ENCODE measurements at places on chromosomes 5 and 9.
A peak's percentile ranks its signal among the peaks of the same experiment; 100 is the strongest.

DNA sequence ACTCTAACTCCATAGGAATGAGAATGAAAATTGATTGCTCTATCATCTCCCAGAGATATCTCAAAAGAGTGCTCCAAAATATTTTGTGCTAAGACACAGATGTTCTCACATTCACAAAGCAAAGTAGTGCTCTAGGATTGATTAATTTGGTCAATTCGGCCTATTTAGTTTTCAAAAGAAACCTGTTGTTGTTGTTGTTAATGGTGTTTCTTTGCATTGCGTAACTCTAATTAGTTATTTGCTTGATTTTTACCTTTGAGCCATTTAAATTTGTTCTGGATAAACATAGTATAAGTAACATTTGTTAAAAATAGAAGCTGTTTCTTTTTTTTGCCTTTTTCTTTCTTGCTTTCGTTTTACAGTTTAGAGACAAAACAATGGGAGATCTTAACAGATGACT lies 382.5 kb downstream of the CAAP1 start:
- no peak for DNase-seq

DNA sequence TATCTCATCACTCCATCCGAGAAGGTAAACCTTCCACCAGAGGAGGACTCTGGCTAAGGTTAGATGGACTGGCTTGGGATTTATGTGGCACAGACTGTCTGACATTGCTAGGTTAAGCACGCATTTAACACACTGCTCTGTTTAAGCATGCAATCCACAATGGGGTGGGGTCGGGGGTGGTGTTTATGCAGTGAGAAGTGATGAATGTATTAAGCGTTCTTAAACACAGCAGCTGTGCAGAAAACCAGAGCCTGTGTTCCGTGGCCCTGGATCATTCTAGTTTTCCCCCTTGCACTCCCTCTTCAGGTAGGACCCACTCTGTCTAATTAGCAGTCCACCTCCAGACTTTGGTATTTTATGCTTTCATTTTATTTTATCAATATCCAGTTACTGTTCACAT lies 46.4 kb downstream of the STXBP1 start:
- DNase-seq = no peak

DNA sequence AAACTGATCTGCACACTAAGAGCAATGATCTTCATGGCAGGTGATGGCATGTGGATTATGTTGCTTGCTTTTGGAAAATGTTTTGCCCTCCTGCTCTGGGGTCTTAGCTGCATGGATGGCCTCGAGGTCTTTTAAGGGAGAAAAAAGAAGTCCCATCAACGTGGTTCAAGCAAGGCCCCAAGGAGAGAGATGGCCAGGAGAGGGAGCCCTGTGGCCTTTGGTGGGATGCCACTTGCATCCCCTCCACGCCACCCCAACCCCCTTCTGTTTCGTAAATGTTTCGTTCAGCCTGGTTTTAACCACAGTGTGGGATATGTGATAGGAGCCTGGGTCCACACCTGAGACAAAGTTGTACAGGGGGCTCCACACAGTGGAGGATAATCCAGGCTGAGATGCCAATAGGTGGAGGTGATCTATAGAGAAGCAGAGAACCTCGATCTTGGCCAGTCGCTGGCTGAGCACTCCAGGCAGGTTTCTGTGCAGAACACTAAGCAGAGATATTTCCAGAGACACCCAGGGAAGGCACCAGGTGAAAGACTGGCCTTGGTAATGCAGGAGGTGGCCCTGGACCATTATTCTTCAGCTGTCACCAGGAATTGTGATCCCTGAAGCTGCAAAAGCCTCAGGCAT lies 25.8 kb upstream of the FRRS1L start:
- DNase-seq = peak; percentile 75

DNA sequence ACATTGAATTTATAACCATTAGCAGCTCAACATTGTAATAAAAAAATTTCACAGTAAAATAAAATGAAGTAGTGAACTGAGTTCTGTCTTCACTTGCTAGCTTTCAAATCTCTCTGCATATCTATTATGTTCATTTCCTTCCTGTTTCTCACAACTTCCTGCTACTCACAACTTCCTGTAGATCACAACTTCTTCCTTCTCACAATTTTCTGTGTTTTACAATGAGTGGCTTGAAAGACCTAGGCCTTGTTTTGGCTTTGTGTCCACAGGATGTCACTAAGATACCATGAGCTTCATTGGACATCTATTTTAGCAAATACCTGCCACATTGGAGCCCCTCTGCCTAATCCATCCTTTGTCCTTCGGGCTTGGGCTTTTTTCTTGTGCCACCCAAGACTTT lies 480.3 kb upstream of the ADAMTS16 start:
- DNase-seq = no peak

DNA sequence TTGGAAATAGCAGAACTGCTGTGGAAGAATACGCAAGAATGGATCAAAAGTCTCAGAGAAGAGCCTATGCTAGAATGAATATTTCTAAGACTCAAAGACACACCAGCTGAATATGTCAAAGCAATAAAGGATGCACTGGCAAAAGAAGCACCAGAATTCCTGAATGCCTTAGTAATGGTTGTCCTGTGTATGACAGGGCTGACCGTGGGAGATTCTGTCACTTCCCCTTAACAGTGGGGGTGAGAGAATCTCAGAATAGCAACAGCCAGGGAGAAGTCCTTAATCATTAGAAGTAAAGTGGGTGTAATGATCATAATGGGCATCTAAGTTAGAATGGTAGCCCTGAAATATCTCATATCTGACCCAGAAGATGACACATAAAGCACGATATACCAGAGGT lies 14.6 kb upstream of the PRR16 start:
- no peak for DNase-seq

GRCh38 chr9:130972957-130973685 lies 34.1 kb upstream of the FIBCD1 start:
- DNase-seq = no peak

- DNase-seq = no peak
Measured at GRCh38 chr5:110179321-110179720, 489.6 kb downstream of the MAN2A1 start.

DNA sequence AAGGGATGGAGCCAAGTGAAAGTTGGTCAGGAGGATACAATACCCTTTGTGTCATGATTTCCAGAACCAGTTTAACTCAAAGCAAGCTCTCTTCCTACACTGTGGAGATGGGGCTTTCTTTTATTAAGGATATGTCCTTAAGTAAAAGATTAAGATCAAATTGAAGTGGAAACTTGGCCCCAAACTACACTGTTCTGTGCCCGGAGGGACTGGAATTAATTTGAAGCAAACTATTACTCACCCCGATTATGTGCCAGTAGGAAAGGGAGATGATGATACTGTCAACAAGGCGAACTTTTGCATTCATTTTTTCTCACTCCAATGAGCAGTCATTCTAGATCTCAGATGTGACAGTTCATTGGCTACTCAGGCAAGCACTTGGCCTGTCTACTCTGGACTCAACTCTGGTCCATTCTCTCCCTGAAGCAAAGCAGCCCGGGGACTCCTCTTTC lies 186.7 kb downstream of the NTRK2 start:
- DNase-seq = no peak

DNA sequence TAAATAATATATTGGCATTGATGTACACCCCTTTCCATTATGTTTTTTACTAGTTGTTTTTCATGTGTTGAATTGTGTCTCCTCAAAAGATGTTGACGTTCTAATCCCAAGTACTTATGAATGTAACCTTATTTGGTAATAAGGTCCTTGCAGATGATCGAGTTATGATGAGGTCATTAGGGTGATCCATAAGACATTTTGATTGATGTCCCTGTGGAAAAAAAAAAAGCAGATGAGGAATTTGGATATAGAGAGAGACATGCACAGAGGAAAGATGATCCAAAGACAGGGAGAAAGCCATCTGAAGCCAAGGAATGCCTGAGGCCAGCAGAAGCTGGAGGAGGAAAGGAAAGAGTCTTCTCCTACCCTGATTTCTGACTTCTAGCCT lies 632.7 kb downstream of the TLR4 start:
- no peak for DNase-seq

- no peak for DNase-seq
Measured at GRCh38 chr5:79699763-79700400, 10.2 kb downstream of the CMYA5 start.

DNA sequence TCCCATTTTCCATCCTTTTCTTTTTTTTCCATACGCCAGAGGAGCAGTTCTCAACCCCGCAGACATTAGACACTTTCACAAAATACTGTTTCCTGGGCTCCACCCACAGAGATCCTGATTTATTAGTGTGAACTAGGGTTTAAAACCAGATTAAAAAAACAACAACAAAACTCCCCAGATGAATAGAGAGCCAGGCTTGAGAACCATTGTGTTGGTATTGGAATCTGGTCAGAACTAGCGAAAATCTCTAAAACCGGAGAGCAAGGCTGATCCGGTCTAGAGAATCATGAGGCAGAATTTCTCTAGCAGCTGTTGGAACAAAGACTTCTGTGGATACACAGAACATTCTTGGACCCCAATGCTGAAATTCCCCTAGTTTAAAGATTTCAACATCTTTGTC lies 173.0 kb downstream of the PCSK1 start:
- no peak for DNase-seq

DNA sequence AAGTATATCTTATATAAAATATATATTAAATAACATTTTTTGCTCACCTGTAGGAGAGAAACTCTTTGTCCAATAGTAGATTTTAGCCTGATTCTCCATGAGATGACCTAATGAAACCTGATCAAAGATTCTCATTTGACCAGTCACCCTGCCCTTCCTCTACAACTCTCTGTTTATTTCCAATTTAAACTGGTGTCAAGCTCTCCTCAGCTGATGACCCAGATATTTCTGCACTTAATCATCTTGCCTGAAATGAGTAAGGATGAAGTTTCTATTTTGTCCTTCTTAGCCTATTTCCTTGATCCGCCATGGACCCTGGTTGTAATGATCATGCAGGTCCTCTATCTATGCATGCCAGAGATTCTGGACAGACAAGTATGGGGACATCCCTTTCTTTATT lies 179.3 kb upstream of the FGF10 start:
- DNase-seq = no peak

DNA sequence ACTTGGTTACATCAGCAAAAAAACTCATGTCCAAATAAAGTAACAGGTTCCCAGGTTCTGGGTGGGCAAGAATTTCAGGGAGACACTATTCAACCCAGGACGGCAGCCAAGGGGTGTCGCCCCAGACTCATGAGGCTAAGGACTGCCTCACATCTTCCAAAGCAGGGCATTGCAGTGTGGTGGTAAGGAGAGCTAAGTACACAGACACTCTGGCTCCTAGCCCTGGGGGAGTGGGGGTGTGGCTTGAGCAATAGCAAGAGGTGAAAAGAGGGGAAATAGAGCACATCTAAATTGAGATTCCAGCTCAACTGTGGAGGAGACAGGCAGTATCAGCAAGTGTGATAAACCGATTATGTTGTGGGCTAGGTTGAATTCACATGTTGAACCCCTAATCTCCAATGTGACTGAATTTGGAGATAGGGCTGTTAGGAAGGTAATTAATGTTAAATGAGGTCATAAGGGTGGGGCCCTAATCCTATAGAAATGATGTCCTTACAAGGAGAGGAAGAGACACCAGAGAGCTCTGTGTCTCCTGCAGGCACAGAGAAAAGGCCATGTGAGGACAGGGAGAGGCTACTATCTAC lies 49.9 kb upstream of the MARCHF11 start:
- no peak for DNase-seq

DNA sequence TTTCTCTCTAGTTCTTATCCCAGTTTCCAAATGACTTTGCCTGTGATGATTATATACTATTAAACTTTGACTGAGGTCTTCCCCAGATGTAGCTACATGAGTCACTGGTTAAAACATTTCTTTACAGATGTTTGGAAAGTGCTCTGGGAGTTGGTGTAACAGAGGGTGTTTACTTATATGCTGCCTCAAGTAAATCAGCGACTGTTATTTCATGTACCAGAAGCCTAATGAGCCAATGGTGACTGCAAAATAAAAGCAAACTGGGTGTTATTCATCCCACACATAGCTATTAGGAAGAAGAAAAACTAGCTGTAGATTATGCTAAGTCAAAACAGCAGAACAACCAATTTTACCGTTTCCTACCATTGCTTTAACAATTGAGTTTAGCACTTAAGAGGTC lies 929.7 kb upstream of the SEMA6A start:
- no peak for DNase-seq
